ENCODE measurements at places on chromosomes 13 and 19.

DNA sequence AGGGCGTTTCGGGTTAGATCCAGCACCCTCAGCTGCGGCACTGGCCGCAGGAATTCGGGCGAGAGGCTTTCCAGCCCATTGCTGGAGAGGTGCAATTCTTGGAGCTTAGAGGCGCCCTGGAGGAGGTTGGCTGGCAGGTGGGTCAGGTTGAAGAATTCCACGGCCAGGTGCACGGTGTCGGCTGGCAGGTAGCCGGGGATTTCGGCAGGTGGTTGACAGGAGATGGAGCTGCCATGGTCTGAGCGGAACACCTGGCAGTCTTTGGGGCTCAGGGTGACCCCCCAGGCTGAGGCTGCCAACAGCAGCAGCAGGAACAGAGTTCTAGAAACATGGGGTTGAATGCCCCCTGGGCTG is 1.3 kb downstream of the LRG1 start:
- no peak for DNase-seq

DNA sequence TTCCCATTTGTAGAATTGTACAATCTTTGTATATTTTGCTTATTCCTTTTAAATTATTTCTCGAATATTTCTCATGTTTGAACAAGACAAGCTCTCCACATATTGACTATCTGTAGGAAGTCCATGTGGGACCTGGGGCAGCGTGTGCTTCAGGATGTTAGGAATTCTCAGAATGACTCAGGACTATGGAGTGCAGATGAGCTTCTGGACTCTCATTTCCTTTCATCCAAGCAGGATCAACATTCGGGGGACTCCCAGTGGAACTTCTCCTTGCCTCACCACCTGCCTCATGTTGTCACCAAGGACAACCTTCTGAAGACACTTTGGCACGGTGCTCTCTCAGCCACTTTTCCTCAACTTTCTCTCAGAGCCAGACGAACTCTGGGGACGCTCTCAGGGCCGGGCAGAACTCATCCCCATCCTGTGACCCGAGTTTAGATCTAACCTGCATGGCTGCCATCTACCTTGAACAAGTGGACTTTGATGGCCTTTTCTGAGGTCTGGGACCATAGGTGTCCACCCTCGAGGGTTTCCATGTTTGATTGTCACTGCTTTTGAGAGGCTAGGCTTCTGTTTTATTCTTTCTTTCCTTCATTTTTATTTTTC is 441.7 kb downstream of the IRS2 start:
- DNase-seq = no peak

DNA sequence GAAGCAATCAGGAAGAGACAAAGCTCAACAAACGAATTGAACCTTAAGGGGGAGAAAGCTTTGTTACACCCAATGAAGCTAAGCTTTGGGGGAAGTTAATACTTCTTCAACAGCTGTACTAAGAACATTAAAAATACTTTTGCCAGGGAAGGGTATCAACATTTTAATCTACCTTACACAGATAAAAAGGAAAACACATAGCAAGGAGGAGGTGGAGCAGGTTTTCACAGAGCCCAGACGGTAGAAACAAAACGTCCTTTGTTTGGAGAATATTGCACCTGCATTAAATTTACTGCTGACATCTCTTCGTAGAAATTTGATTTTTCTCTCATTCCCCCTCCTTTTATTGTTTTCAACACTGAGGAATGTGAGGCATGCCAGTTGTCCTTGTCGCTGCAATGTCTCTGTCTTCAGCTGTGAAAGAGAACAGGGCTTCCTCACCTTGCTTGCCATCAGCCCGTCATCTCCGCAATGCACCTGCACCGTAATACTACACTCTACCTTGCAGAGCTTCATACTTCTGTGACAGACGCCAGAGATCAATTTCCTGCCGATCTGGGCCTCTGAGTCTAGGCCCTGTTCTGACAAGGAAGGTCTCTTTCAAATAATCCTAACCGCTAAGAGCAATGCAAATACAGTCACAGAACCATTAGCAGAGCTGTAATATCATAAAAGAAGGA is 270.8 kb downstream of the SPRY2 start:
- DNase-seq = no peak

DNA sequence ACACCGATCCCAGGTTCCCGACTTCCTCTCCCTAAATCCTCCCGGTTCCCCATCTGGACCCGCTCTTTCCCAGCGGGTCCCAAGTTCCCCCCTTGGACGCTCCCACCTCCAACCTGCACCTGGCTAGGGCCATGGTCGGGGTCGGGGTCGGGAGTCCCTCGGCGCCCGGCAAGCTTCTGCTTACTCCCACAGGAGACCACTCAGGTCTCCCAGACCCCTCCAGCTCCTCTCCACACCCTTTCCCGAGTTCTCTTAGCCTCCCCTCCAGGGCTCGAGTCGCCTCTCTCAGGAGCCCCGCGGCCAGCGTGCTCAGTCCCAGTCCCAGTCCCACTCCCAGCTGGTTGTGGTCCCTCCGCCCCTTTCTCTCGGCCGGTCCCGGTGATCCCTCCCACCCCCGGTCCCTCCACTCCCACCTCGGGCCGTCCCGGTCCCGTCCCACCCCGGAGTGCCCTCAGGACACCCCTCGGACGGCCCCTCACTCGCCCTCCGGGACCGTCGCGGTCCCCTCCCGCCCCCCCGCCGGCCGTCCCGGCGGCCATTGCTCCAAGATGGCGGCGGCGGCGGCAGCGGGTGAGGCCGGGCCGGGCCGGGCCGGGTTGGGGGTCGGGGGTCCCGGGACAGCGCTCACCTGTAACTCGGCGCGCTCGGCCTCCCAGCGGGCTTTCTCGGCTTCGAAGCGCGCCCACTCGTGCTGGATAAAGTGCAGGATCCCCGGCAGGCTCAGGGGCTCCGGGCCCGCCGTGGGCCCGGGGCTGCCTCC is at the start of gene FKRP:
Gene FKRP (plus strand): TSS at position 537 of the 760 bp plus-strand sequence. CDS start 9,394 bp downstream, outside the sequence.
- DNase-seq = peak; percentile 48

GRCh38 chr13:90613076-90613795 is 734.3 kb upstream of the MIR17HG start:
- no peak for DNase-seq

- DNase-seq = no peak
These were observed 518.3 kb downstream of the GPC6 start for GRCh38 chr13:93744886-93745285.

- no peak for DNase-seq
These were observed 18.7 kb upstream of the B3GNT3 start for GRCh38 chr19:17775991-17776803.

- no peak for DNase-seq
These were observed 49.0 kb upstream of the POMP start for GRCh38 chr13:28609926-28610325.

DNA sequence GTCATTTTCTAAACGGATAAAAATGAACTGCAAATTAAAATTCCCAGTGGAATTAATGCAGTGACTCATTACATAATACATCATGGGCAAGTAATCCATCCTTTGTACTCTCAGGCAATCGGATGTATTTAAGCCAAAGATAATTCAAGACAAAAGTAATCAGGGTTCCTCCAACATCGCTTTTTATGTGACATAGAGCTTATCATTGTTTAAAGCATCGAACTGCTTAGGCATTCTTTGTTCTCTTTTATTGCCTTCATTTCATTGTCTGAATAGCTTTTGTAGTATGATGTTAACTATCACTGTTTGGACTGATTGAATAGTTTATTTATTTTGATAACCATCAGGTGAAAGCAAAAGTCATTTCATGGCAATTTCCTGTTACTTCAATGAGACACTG is 209.4 kb downstream of the ITGBL1 start:
- no peak for DNase-seq

DNA sequence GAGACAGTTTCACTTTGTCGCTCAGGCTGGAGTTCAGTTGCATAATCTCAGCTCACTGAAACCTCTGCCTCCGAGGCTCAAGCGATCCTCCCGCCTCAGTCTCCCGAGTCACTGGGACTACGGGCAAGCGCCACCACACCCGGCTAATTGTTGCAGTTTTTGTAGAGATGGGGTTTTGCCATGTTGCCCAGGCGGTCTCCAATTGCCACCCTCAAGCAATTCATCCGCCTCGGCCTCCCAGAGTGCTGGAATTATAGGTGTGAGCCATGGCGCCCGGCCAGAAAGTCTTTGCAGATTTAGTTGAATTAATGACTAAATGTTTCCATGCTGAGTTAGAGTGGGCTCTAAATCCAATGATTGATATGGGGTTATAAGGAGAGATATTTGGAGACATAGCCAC is 4.5 kb upstream of the CADM4 start:
- DNase-seq = no peak

DNA sequence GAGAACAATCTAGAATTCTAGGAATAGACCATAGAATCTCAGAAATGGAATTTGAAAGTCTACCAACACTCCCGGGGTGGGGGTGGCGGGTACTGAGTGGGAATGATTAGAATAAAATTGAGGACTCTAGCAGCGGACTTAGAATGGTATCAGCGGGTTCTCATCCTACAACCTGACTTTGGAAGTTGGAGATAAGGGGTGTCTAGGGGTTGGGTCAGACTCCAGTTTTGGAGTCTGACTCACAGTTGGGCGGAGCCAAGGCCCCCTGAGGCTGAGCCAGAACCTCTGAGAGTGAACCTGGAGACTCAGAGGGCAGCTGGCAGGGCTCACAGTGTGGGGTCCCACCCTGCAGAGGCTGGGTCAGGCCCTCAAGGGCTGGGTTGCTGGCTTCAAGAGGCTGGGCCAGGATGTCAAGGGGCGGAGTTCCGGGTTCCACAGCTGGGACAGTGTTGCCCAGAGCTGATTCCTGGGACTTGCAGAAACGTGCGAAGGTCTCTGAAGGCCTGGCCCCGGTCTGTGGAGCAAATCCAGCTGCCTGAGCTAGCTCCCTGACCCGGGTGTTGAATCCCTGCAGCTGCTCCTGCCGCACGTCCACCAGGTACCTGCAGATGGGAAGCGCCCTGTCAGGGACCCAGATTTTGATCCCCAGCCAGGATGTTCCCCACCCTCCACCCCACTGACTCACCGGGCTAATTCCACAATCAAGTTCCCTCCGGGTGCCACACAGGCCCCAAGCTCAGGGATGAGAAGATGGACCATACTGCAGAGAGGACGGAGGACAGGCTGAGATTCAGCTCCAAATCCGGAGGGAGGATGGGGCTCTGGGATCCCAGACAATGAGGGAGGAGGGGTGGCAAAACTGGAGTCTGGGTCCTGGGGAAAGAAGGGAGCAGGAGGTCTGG is 1.6 kb upstream of the TNNI3 start:
- DNase-seq = no peak

GRCh38 chr13:114027046-114027715 is 53.3 kb upstream of the C13orf46 start:
- DNase-seq = peak; percentile 64

GRCh38 chr13:30295116-30295515 is 12.2 kb downstream of the KATNAL1 start:
- DNase-seq = no peak

- DNase-seq = no peak
These were observed 58.9 kb downstream of the TMED1 start for GRCh38 chr19:10776900-10777650.

DNA sequence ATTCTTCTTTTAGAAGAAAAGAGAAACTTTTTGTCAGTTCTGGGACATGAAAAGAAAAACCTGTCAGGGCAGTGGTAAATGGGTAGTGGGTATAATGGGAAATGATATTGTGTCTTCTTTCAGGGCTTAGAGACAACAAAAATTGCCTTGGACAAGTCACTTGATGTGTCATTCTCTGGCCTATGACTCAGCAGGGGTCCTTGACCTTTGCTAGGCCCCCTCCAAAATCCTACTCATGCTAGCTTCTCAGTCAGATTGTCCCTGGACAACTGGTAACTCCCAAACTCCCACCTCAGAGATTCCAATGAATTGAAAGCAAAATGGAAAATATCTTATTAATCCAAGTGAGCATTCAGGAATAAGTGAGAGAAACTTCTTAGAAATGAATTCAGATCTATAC is 258.8 kb upstream of the SPRY2 start:
- DNase-seq = no peak

DNA sequence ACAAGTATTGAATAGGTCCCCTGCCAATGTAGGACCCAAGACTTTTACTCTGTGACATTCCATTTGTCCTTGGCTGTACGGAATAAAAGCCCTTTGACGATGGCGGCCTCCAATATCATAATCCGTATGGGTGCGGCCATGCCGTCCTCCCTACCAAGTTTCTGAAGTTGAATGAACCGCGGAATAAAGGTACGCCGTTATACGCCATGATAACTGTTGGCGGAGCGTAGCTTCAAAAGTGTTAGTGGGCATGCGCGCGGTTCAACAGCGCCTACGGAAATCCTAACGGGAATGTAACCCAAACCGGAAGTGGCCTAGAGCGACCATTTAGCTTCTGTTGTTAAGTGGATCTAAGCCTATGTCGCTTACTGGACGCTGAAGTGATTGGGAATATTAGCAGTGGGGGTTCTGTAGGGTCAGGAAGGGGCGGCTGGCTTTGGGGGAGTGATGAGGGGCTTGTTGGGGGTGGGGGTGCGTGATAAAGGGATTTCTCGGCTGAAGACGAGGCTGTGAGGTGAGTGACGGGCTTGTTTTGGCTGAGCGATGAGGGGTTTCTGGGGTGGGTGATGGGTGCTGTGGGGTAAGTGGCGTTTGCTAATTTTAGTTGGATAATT is at the start of gene ZNF175:
Gene ZNF175 (plus strand): TSS at position 322 of the 614 bp plus-strand sequence. CDS start 2,047 bp downstream, outside the sequence.
- DNase-seq = peak; percentile 96

- DNase-seq = peak; percentile 22
These were observed 8.7 kb downstream of the GPX4 start for GRCh38 chr19:1112268-1113029.

DNA sequence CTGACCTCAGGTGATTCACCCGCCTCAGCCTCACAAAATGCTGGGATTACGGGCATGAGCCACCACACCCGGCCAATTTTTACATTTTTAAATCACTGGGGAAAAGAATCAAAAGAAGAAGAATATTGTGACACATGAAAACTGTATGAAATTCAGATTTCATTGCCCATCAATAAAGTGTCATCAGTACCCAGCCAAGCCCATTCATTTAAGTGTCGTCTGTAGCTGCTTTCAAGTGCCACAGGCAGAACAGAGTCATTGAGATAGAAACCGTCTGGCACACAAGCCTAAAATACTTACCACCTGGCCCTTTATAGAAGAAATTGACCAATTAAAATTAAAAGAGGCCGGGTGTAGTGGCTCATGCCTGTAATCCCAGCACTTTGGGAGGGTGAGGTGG is 15.3 kb downstream of the COLGALT1 start:
- no peak for DNase-seq

DNA sequence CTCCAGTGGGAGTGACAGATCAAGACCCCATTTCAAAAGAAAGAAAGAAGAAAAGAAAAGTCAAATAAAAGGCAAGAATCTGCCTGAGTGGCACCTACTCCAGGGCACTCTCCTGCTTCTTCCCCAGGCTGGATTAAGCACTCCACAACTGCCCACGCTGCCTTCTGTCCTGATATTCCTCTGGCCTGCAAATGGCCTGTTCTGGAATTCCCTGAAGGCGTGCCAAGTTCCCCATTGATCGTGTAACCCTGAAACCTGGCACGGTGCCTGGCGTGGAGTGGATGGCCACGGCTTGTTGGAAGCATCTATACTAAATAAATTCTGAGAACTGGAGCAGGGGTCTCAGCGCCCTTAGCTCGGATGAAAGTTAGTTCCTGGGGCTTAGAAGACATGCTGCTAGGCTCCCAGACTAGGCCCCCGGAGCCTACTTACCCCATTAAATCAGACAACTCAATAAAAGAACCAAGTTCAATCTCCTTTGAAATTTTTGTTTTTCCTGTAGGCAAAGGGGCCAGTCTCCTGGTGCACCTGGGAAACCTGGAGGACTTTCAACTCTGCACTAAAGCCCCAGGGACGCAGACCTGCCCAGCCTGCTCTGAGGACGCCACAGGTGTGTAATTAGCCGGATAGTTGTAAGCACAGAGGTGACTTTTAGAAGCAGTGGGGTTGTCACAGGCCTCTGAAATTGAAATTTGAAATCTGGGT is 21.9 kb downstream of the ANKRD27 start:
- DNase-seq = peak; percentile 91

- no peak for DNase-seq
These were observed 34.3 kb downstream of the GPX4 start for GRCh38 chr19:1138121-1138520.

GRCh38 chr13:23621316-23621645 is 51.1 kb downstream of the TNFRSF19 start:
- no peak for DNase-seq
